ENCODE measurements at places on chromosomes 2 and 18. TPM values are rescaled to one million over a fixed set of nuclear protein-coding genes. Genes with fewer than 3 reads are reported as not detected.

TMEM178A gene
- total RNA-seq, result 0.36 TPM

ANKRD30BL gene
- 0.16 TPM for total RNA-seq

LRRTM1 gene
- not detected for total RNA-seq

STON1 gene
- 24.6 TPM for total RNA-seq

AFF3 gene
- total RNA-seq, result not detected

CAPN13 gene
- total RNA-seq, result not detected

C2orf81 gene
- 1.9 TPM for total RNA-seq

CYP1B1 gene
- 146 TPM for total RNA-seq

KLHL14 gene
- total RNA-seq, result not detected

CDKL4 gene
- 0.90 TPM for total RNA-seq

DSG4 gene
- not detected for total RNA-seq

POMC gene
- 0.63 TPM for total RNA-seq

RAB1A gene
- 72.1 TPM for total RNA-seq

LCT gene
- not detected for total RNA-seq

SPRED2 gene
- 20.6 TPM for total RNA-seq

REG3A gene
- total RNA-seq, result not detected

PDE1A gene
- 34.9 TPM for total RNA-seq

KCNIP3 gene
- total RNA-seq, result 2.9 TPM

NUP35 gene
- total RNA-seq, result 22.3 TPM

SCN3A gene
- 3.1 TPM for total RNA-seq

FARSB gene
- 6.5 TPM for total RNA-seq

C1QL2 gene
- not detected for total RNA-seq

ALPP gene
- not detected for total RNA-seq

CARF gene
- 14.2 TPM for total RNA-seq

RAB31 gene
- 90.4 TPM for total RNA-seq

All from fibroblast of the aortic adventitia (primary cell).